SW 1271 (cell line): ENCODE measurements at places on chromosomes 4 and X.

GRCh38 chr4:81679315-81679714 is 207.6 kb upstream of the RASGEF1B start:
- no peak for DNase-seq

DNA sequence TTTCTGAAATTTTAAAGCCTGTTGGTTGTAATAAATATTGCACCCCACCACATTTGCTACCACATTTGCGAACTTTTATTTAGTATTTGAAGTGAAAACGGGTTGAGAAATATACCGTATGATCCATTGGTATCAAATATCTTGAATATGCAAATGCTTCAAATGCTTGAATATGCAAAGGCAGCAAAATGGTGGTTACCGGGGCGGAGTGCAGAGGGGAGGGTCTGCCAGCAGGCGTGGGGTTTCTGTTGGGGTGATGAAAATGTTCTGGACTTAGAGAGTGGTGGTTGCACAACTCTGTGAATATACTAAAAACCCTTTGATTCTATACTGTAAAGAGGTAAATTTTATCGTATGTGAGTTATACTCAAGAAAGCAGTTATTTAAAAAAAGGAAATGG is 35.3 kb downstream of the SHROOM2 start:
- no peak for DNase-seq

- no peak for DNase-seq
Observed at GRCh38 chr4:113008716-113009115, 40.7 kb upstream of the ANK2 start.

DNA sequence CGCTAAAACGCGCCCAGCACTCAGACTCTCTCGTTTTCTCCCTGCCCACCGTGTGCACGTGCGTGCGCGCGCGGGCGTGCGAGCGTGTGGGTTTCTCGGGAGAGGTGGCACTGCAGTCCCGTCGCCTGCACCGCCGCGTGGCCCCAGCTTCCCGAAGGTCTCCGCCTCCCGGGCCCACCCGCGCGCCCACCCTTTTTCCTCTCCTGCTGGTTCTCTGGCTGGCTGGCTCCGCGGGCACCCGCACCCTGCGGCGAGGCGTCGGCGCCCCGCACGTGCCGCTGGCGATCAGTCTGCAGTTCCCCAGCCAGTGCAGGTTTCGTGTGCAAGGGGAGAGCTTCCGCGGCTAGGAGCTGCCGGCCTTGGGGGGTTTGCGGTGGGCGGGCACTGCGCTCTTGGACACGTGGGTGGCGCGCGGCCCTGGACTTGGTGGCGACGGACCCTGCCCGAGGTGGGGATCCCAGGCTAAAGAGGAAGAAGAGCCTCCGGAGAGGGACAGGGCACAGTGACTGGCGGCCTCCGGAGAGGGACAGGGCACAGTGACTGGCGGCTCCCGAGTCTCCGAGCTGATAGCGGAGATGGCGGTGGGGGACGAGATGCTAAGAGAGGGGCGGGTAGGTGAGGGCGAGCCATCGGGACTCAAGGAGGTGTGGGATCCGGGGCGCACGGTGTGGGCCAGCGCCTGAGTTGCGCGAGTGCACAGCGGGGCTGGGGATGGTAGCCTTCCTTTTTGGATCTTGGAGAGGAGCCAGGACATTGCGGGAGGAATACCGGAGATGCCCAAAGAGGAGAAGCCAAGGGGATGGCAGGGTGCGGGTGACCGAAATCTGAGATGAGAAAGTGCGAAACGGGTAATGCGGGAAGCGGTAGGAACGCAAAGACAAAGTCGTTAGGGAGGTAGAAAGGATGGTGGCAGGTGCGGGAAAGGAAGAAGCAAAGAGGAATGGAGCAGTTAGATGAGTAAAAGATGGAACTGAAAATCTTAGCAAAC is at the start of gene FAM184B:
Gene FAM184B, minus strand, starts transcription at position 322 of the 988 bp plus-strand sequence. CDS start 322 bp downstream, outside the sequence.
- no peak for DNase-seq

- DNase-seq, result no peak
Observed at GRCh38 chr4:22435652-22436051, 80.2 kb downstream of the ADGRA3 start.

DNA sequence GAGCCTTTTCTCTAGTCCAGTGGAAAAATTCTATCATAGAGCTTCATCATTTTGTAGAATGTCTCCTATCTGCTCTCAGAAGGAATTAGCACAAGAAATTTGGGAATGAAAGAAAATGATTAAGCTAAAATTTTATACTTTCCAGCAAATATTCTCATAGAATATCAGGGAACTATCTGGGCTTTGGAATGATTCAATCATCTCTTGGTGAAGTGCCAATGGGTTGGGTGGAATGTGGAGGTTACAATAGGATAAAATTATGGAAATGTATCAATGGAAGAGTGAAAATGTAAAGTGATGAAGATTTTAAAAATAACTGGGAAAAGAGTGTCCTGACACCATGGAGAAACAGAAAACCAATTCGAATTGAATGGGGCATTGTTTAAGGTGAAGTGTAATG is 119.0 kb upstream of the MID1 start:
- DNase-seq, result no peak

DNA sequence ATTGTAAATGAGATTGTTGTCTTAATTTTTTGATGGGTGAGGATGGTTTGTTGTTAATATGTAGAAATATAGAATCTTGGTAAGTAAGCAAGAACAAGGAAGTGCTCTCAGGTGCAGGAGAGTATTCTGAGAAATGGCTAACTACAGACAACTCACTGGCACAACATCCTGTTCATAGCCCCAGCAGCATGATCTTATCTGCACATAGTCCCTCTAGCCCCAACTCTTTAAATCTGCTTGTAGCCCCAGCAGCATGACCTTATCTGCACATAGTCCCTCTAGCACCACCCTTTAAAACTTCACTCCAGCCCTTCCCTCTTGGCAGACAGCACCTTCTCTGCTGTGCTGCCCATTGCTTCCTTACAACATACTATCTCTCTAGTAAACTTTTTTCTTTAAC is 1957.1 kb upstream of the ADGRL3 start:
- no peak for DNase-seq

DNA sequence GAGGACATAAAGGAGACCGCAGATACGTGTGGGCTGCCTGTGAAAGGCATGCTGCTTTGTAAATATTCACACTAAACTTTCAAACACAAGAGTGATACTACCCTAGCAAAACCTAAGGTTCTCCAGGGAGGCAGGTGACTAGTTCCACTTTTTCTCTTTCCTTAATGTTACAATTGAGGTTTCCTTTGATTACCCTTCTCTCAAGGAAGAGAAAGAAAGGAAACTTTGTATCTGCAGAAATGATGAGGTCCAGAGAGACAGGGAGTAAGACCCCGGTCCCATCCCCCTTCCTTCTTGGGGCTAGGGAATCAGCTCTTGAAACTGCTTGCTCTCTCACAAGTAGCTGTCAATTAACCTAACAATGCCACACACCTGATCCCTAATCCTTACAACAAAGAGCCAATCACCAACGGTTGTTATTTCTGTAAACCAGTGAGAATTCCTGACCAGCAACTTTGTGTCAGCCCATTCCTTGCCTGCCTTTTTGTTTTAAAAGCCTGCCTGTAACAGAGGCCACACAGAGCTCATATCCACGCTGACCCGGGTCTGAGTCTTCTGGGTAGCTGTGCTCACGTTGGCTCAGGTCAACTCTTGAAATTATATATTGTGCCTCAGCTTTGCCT is 754.8 kb upstream of the FRG1 start:
- DNase-seq, result no peak

- no peak for DNase-seq
Observed at GRCh38 chr4:53168228-53168627, 197.6 kb downstream of the SCFD2 start.

GRCh38 chr4:3212391-3213105 is 36.4 kb upstream of the MSANTD1 start:
- DNase-seq, result no peak

DNA sequence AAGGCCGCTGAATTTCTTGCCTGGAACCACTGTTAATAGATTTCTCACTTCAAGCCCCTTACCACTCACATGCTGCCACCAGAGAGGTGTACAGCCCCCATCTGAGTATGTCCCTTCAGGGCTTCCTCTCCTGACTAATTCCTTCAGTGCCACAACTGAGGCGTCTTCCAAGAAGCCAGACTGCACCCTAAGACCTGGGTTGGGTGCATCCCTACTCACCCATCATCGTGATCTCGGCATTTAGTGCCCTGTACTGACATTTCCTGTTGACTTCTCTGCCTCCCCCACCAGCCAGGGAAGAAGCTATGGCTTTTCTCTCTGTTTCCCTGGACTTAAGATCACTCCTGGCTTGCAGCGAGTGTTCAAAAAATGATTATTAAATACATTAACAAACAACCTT is 40.4 kb upstream of the MAP3K15 start:
- no peak for DNase-seq

GRCh38 chrX:110985470-110985869 is 110.5 kb upstream of the PAK3 start:
- DNase-seq, result no peak

DNA sequence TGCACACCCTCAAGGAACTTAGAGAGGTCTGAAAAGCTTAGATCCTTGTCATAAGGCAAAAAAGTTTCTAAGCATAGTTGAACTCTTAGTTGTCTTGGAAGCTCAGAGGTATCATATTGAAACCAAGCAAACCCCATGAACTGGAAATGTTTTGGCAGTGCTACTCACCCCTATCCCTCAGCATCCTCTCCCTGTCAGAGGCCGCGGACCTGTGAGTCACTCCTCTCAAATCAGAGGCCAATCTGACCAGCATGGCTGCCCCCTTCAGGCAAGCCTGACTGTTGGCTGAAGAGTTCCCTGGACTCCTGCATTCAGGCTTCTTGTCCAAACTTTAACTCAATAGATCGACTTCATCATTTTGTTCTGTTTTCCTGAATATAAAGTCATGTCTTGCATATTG is 69.4 kb downstream of the KCNIP4 start:
- DNase-seq, result no peak

DNA sequence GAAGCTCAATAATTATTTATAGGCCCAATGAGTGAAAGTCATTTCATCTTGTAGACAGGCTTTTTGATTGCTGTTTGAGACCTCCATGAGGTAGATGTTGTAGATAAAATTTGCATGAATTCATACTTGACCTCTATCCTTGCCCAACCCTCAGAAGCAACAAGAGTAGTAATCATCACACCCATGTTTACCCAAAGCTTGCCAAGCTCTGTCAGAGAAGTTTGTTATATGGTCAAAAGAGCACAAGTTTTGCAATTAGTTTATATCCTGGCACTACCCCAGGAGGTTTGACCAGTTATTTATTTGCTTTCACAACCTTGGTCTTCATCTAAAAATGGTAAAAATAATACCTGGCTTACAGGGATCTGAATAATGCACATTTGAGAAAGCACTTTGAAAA is 20.7 kb downstream of the ADH7 start:
- DNase-seq, result no peak

DNA sequence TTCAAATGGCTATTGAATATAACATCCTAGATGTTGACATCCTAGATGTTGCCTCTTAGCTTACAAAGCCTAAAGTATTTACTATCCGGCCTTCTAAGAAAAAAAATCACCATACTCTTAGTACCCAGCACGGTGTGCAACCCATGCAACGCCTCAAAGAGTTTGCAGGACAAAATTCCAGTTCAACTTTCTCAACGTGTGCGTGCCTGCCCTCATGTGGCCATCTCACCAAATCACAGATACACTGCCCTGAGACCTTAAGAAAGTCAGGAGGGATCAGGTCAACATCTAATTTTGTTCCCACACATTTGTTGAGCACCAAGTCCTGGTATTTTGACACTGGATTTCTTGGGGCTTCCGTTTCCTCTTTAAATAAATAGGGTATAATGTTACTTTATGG is 68.3 kb downstream of the CRMP1 start:
- DNase-seq, result no peak

- DNase-seq, result peak; percentile 12
Observed at GRCh38 chr4:138225477-138225876, 16.7 kb downstream of the SLC7A11 start.

GRCh38 chr4:120144634-120145033 is 78.0 kb upstream of the MAD2L1 start:
- no peak for DNase-seq

GRCh38 chr4:12144051-12144450 is 715.4 kb upstream of the HS3ST1 start:
- no peak for DNase-seq

- no peak for DNase-seq
Observed at GRCh38 chr4:48122756-48123155, 11.3 kb downstream of the TXK start.

- no peak for DNase-seq
Observed at GRCh38 chr4:159006202-159006601, 96.7 kb upstream of the RAPGEF2 start.

DNA sequence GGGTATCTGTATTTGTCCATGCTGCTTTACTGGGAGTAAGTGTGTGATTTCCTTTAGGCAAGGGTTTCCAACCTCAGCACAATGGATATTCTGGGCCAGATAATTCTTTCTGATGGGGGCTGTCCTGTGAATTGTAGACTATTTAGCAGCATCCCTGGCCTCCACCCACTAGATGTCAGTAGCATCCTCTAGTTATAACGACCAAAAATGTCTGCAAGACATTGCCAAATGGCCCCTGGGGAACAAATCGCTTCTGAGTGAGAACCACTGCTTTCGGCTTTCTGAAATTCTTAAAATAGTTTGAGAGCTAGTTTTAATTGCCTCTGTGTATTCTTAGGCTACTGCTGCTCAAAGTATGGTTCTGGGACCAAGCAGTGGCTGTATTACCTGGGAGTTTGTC is 81.2 kb upstream of the GPM6B start:
- no peak for DNase-seq

DNA sequence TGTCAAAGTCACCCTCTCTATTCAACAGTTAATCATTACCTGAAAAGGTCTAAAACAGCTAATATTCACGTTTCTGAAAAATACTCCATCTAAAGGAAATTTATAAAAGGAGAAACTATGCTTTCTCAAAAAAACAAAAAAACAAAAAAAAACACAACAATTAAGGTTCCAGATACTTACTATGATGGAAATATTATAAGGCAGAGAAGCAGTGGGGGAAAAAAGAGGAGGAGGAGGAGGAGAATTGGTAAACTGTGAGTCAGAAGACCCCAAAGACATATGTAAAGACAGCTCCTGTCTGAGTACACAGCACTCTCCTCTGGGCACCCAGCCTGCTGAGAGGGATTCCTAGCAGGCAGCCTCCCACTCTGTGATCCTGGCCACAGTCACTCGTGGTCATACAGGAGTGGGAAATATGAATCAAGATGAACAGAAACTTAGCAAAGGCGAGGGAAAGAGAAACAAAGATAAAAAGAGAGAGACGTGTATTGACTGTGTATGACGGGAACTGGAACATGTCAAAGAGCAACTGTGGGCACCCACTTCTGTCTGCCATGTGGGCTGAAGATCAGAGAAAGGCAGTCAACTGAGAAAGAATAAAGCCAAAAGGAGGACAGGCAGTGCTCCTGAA is 12.5 kb downstream of the KLHL15 start:
- no peak for DNase-seq

- peak; percentile 29 for DNase-seq
Observed at GRCh38 chr4:168076989-168077725, 15.2 kb upstream of the ANXA10 start.

GRCh38 chr4:24476282-24476681 is 108.1 kb downstream of the DHX15 start:
- peak; percentile 33 for DNase-seq

DNA sequence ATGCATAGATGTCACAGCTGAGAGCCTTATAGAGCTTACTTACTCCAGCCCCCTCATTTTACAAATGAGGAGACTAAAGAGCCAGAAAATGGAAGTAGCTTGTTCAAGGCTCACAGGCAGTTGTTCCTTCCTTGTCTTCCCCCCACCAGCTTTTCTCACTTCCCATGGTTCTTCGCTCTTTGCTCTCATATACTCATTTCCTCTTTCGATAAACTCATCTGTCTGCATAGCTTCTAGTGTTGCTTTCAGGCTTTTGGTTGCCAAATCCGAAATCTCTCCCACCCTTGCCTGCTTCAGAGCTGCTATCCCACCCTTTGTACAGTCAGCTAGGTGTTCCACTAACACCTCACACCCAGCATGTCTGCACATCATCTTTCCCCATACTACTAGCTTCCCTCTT is 25.0 kb upstream of the GJB1 start:
- no peak for DNase-seq
